Dermis blood vessel endothelial cell (primary cell): ENCODE measurements at places on chromosomes 1 and 21. TPM values are rescaled to one million over a fixed set of nuclear protein-coding genes. Genes with fewer than 3 reads are reported as not detected.

DNA sequence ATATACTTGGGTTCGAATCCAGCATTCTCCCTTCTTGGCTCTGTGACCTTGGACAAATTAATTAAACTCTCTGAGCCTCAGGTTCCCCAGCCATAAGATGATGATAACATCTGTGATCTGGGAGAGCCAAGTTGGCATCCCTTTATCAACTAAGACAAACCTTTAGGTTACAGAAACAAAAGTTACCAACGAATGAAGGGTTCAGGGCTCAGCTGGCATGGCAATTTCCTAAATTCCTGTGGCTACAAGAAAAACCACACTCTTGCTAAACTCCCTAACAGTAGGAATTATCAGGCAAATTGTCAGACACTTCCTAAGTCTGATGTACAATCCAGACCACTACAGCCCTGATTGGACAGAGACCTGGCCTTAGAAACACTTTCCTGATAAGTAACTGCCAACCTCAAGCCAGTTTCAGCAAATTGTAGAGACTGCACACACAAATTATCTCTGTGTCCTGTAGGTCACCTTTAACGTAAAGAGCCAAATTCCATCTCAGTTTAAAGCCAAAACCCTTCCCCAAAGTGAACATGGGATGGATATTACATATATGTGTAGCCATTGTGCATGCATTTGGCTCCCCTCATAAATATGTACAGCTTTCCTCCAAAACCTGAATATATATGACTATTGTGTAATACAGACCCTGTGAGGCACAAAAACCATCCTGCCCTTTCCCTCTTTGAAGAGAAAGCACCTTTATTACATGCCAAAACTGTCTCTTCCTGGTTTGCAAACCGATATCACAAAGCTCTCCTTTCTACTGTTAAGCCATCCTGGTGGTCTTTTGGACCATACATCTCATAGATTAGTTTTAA, 39.5 kb upstream of the EDARADD start:
- DNase-seq, result no peak

Gene PLCH2
- under 0.01 and 0.09 TPM in 2 replicates for total RNA-seq

DNA sequence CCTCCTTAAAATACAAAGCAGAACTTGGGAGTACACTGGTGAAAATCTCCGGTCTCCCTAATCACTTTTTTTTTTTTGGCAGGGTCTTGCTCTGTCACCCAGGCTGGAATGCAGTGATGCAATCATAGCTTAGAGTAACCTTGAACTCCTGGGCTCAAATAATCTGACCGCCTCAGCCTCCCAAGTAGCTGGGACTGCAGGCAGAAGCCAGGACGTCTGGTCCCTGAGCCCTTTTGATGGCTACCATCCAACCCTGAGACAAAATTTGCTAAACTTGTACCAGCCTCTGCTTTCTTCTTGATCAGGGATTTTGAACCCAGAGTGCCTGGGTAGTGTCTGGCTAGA, 4.1 kb downstream of the L1TD1 start:
- DNase-seq, result no peak

Gene S1PR1
- 311 and 394 TPM in 2 replicates for total RNA-seq
